ENCODE measurements at places on chromosomes 4 and X.

- DNase-seq, result no peak
Observed at GRCh38 chrX:79065696-79066095, 78.8 kb upstream of the GPR174 start.

GRCh38 chrX:124338733-124339514 is 6.5 kb downstream of the TEX13D start:
- no peak for DNase-seq

DNA sequence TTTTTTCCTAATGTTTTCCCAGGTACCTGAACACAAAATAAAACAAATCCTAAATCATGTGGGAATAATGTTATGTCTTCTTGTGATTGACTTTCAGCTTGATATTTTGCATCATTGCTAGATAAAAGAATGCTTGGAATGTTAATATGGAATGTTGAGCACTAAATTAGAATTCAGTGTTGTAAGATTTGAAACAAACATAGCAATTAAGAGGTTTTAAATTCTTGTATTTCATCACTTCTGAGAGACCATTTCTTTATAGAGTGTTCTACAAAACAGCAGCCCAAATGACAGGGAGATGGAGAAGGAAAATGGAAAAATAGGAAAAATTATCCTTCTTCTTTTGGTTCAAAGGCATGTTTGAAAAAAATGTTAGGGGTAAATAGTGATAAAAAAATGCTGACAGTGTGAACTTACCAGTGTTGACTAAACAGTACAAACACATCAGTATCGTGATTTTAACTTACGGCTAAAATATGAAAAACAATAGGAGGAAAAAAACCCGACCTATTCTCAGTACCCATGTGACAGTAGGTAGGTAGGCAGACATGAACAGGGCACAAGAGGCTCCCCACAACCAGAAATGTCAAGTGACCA is 102.6 kb upstream of the PDE5A start:
- no peak for DNase-seq

DNA sequence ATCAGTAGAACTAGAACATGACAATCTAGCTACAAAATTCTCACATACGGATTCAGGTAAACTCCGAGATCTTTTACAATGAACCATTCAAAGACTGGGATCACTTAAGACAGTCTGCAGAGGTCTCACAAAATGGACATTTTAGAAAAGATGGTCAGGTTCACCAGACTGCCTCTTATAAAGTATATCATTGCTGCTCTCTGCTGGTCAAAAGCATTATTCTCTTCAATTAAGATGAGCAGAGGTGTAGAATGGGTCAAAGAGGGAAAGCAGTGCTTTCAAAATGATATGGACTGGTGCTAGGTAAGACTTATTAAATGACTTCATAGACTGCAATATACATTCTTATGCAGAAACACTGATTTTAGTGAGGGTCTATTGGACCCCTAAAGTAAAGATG is 434.7 kb downstream of the PACRGL start:
- DNase-seq, result no peak

DNA sequence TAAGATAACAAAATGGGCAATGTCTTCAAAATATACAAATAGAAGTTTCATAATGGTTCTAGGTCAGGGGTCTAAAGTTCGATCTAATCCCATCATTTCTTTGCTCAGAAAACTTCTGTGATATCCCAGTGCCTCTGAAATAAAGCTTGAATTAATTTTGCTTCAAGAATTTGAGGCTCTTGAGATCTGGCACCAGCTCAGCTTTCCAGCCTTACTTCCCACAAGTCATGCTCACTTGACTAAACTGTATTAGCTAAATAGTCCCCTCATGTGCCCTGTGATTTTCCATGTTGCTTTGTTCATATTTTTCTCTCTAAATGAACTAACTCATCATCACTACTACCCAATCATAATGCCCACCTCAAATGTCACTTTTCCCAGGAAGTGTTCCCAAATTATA is 50.8 kb upstream of the MBNL3 start:
- DNase-seq, result no peak

GRCh38 chr4:3639613-3640586 is 107.7 kb upstream of the LRPAP1 start:
- DNase-seq, result no peak

GRCh38 chrX:154775419-154776349 is 13.0 kb downstream of the DKC1 start:
- no peak for DNase-seq

Data from Caco-2 (cell line).